ENCODE measurements at places on chromosomes 7 and 10.

- peak; percentile 51 for DNase-seq
Measured at GRCh38 chr7:44143646-44144250, 2.6 kb upstream of the MYL7 start.

DNA sequence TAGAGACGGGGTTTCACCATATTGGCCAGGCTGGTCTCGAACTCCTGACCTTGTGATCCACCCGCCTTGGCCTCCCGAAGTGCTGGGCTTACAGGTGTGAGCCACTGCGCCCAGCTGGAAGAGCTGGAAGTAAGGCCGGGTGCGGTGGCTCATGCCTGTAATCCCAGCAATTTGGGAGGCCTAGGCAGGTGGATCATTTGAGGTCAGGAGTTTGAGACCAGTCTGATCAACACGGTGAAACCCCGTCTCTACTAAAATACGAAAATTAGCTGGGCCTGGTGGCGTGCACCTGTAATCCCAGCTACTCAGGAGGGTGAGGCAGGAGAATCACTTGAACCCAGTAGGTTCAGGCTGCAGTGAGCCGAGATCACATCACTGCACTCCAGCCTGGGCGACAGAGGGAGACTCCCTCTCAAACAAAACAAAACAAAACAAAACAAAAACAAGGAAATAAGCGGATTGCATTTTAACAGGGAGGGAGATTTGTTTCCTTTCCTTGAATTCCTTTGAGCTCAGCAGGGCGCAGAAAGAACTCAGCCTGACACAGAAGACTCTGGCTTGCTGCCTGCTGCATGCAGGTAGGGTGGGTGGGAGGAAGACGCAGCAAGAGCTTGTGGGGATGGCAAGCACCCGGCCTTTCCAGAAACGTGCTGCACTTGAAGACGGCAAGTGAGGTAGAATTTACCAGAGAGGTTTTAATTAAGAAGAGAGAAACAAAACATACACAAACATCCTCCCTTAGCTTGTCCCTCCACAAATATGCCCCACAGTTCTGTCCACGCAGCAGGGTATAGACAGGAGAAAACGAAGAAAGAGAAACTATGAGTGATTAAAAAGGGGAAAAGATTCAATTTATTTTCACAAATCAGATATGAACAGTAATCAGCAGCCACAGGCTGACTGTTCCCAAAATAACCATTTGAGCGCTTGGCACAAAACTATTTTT is 148.0 kb downstream of the RNF216 start:
- DNase-seq, result no peak

- DNase-seq, result peak; percentile 78
Measured at GRCh38 chr10:100998991-100999741, 442 bp upstream of the LZTS2 start.

DNA sequence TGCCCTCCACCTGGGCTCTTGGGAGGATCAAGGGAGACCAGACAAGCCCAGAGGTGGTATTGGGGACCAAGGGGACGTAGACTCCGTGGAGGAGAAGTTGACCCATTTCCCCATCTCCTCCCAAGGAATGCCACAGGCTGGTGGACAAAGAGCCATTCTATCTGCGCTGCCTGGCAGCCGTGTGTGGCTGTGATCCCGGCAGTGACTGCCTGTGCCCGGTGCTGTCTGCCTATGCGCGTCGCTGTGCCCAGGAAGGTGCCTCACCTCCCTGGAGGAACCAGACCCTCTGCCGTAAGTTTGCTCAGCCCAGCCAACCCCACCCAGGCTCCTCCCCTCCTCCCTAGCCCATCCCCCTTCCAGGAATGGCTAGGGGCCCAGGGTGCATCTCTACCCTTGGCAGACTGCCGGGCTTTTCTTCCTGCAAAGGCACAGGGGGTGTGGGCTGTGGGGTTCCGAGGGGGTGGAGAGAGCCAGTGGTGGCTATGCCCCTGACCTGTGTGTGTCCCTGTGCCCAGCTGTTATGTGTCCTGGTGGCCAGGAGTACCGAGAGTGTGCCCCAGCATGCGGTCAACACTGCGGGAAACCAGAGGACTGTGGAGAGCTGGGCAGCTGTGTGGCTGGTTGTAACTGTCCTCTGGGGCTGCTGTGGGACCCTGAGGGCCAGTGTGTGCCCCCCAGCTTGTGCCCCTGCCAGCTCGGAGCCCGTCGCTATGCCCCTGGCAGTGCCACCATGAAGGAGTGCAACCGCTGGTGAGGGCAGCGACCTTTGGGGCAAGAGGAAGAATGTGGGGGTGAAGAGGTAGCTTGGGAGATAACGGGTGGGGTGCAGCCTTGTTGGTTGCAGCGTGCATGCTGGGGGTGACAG is 10.2 kb upstream of the ZNF467 start:
- DNase-seq, result no peak

DNA sequence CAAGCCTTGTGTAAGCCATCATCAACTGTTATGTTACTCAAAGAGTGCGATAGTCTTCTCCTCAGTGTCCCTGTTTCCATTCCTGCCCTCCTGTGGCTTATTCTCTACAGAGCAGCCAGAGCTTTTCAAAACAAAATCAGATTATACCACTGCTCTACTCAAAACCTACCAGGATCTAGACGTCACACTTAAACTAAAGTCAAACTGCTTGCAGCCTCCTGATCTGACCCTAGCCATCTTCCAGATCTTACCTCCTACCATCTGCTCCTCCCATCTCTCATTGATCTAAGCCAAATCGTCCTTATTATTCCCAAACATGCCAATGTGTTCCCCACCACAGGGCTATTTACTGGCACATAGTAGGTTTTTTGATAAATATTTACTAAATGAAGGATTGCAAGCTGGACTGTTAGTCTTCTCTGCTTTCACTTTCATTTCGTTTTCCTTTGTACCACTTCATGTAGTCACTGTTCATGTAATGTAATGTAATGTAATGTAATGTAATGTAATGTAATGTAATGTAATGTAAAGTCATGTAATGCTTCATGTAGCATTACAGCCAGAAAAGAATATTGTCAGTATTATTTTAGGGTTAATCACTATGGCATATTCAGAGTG is 116.1 kb downstream of the GPR37 start:
- no peak for DNase-seq

GRCh38 chr10:6838118-6838517 is 258.0 kb upstream of the PRKCQ start:
- DNase-seq, result no peak

DNA sequence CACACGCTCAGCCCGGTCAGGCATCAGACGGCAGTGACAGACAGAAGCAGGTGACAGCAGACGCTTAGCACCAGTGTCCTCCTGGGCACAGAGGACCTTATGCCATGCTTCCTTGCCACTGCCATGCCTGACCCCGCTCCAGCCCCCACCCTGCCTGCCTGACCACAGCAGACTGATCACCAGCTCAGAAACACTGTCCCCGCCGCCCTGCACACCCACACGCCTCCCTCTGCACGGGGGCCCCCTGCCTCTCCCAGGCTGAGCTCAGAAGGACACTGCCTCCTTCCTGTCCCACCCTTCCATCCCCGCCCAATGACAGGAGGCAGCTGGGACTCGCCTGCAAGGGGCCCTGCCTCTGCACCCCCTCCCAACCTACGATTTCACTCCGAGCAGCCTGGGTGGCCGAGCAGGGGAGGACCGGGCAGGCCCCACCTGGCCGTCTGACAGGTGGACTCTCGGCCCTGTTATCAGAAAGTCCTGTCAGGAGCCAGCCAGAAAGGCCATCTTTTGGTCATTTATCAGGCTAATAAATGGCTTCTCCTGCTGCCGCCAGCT is 183.4 kb downstream of the ELFN1 start:
- DNase-seq, result peak; percentile 42

- no peak for DNase-seq
Measured at GRCh38 chr7:142298627-142299026, 40.8 kb upstream of the PRSS58 start.

- no peak for DNase-seq
Measured at GRCh38 chr10:130636313-130636930, 500.2 kb downstream of the GLRX3 start.

- DNase-seq, result peak; percentile 76
Measured at GRCh38 chr7:149414745-149415390, 46.0 kb downstream of the ZNF777 start.

DNA sequence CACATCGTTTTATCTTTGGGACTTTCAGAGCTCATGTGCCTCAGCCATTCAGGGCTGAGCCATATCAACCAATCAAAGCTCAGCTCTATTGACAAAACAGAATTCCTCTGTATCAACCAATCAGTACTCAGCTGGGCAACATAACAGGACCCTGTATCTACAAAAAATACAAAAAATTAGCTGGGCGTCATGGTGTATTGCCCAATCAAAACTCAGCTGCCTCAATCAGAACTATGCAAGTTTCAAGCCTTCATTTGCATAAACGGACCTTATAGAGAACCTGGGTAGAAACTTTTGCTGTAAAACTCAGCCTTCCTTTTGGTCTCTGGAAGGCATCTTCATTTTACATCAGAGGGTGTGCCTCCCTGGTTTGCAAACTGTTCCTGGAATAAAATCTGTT is 77.1 kb downstream of the ZNF467 start:
- DNase-seq, result no peak

DNA sequence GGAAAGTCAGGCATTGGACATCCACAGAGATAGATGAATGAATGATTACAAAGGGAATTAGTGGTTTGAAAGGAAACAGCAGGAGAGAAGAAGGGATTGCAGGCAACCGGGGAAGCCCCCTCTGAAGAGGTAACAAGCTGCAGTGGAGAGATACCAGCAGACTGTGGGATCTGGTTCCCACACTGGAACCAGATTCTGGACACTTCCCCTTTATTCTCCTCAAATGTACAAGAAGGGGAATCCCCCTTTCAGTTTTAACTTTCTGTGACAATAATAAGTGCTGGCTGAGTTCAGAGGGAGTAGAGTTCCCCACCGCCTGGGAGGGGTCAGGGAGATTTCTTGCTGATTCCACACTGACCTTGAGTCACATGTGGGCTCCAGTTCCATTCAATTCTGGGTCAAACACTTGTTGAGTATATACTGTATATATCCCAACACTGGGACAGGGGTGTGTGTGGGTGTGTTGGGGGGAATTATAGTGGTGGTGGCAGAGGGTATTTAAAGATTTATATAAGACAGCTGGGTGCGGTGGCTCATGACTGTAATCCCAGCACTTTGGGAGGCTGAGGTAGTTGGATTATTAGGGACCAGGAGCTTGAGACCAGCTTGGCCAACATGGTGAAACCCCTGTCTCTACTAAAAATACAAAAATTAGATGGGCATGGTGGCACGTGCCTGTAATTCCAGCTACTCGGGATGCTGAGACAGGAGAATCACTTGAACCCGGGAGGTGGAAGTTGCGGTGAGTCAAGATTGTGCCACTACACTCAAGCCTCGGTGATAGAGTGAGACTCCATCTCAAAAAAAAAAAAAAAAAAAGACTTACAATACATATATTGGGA is 16.5 kb upstream of the DDIT4 start:
- peak; percentile 78 for DNase-seq

DNA sequence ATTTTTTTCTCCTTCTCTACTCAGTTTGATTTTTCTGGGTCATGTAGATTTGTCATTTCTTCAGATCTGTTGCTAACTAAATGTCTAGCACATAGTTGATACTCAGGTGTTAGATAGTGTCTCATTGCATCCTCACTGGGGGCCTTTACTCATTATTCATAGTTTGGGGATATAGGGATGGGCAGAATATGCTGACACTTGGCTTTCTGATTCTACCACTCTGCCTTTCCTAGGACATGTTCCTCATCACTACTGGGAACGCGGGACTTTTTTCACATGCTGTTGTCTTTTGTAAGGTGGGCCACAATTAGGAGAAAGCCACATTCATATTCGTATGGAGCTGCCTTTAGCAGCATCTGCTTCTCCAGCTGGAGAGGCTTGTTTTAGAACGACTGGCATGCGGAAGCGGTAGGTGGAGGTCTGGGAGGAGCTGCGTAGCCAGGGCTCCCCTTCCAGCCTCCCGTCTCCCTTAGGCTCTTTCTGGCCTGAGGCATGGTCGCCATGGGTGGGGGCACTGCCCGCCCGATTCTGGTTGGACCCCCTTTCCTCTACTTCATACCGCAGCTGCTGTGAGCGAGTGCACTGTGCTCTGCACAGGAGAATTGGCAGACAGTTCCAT is 78.8 kb downstream of the SND1 start:
- no peak for DNase-seq

DNA sequence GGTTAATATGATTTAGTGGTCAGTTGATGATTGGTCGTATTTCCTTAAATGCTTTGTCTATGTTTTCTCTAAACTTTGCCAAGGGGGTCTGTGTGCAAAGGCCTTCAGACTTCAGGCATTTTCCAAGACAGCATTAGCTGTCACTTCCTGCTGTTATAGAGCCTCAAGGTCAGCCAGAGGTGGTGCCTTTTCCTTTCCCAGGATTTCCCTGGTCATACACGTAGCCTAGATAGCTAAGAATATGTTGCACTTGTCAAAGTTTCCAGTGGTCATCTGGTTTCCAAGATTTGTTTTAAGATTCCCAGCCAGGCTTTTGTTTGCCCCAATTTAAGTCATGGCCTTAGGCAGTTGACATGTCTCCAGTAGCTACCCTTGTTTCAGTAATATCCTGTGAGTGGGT is 133.2 kb upstream of the IGFBP3 start:
- no peak for DNase-seq

- DNase-seq, result no peak
Measured at GRCh38 chr10:103054621-103055020, 136.5 kb downstream of the CNNM2 start.

GRCh38 chr10:103433858-103434257 is 18.3 kb downstream of the CALHM2 start:
- peak; percentile 77 for DNase-seq

DNA sequence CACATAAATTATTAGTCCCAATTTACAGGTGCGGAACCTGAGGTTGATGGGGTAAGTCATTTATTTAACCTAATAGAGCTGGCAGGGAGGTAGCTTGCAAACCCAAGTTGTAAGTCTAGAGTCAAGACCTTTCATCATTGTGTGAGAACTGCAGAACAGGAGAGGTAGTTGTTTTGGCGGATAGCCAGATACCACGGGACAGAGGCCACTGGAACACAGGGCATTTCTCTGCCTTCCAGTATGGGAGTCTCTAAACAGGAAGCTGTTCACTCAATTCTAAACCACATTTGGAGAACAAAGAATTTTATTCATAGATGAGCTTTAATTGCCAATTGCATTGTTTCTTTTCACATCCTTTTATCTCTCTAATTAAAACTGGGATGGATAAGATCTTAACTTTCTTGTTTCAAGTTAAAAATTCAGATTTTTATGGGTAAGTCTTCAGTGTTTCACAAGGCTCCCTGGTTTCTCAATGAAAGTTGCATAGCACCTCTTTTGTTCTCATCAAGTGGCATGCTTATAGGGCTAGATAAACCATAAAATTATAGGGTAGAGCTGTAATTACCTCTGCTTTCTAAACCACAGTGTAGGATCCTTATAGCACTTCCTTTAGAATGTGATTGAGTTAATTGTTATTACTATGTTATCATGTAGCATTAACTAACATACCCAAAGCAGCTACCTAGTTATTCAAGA is 489.0 kb downstream of the GATA3 start:
- no peak for DNase-seq

DNA sequence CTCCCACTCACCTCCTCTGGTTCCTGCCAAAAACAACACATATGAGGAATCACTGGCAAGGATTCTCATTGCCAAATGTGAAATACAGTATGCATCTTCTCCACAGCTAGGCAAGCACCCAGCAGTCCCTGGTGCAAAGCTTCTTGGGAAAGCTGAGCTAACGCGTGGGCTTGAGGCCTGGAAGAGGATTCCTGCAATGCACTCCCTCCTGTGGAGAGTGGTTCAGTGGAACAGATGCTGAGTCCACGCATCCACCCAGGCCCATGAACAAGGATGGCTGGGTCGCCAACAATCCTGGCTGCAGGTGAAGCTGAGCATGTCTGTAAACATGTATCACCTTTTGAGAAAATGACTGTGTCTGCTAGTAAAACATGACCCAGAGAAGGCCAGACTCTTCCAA is 113.2 kb upstream of the CHST15 start:
- DNase-seq, result no peak

GRCh38 chr10:1483826-1484225 is 253.5 kb downstream of the ADARB2 start:
- no peak for DNase-seq
